Stimulated activated CD4-positive, alpha-beta T cell treated with anti-CD3 and anti-CD28 coated beads, TNF-alpha, amount 100 ng/mL, for 24 hours (primary cell): ENCODE measurements at places on chromosomes 5 and 9.

- no peak for DNase-seq
These were observed 336.9 kb upstream of the DMAC1 start for GRCh38 chr9:8136477-8136876.

- DNase-seq: no peak
These were observed 282.3 kb downstream of the TMEM167A start for GRCh38 chr5:82794876-82795275.

DNA sequence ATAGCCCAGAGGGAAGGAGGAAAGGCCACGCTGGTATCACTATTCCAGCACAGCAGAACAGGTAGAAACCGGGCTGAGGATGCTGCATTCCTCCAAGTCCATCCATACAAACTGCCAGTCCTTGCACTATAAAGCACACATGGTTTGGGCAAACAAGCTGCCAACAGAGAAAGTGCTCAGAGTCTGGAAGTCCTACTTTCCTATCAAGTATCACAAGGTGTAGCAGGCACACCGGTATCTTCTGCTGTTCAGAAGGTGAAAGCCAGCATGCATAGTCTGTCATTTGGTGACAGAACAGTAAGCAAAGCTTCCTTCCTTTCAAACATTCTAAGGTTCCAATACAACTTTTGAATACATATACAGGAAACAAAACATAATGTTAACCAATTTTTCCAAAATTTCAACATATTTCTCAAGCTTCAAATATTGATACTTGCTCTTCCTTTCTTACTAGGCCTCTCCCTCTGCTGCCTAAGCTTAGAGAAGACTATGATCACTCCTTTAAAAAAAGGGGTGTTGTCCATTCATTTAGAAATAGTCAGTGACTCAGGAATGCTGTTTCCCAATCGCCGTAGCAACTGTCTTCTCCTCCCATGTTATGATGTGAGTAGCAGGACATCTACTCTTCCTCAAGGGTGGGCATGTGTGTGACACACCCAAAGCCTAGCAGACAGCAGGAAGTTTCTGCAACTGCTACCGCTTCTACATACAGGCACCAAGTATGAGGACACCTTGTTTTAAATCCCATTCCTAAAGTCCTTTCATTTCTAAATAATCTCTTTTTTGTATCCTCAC, 14.7 kb downstream of the DIAPH1 start:
- no peak for DNase-seq

DNA sequence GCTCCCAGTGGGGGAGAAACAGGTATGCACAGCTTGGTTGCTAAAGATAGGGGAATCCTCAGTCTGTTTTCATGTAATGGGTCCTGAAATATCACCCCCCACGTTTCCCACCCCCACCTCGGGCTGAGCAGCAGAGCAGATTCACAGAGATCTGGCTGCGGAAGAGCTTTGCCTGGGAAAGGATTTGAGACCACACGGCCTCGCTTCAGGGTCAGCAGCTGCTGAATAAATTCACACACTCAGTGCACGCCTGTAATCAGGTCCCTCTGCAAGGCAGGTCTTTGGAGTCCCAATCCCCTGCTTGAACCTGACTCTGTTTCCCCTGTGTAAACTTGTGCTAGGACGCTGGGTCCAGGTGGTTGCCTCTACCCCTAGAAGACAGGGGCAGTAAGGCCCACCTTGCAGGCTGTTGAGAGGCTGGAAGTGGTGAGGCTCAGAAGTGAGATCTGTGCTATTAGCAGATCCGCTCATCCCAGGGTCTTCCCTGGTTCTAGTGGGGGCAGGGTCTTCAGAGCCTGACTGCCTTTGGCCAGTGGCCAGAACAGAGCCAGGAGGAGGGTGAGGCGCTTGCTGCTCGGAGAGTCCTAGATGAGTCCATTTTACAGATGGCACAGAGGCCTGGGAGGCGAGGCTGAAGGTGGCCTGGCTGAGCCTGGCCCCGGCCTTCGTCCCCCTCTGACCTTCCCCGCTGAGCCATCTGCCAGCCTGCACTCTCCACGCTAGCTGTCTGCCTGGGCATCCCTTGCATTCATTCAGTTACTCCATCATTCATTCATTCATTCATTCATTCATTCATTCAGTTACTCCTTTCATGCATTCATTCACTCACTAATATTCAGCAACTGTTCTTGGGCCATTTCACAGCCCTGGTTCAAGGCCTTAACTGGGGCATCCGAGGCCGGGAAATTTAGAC, 16.7 kb upstream of the NEURL1B start:
- no peak for DNase-seq

GRCh38 chr5:41670854-41671479, 160.6 kb upstream of the PLCXD3 start:
- no peak for DNase-seq
